ENCODE measurements at places on chromosomes 1 and 21. TPM values are rescaled to one million over a fixed set of nuclear protein-coding genes. Genes with fewer than 3 reads are reported as not detected.

DNA sequence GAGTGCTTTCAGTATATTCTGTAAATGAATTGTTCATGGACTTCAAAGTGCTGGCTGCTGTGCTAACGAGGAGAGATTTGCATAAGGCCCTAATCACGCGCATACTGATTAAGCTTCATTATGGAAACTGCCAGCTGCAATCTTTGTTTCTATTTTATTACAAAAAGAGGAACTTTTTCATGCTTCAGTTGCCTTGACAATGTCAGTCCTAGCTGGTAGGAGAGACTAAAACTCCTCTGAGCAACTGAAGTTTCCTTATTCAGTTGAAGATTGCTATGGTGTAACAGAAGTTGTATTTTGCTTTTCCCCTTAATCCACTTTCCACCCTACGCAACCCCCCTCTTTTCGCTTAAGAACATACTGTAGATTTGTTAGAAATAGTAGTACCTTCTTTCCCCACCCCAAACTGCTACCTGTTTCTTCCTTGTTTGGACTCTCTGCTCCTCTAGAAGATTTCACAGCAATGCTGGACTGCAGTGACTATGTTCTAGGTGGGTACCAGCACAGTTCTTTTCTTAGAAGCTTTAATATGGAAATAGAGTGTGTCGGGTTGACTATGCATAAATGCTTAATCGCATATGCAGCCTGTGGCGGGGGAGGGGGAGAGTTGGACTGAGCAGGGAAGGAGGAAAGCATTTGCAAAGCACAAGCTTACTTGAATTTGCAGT is 108.3 kb downstream of the POU2F1 start:
- no peak for DNase-seq

DNA sequence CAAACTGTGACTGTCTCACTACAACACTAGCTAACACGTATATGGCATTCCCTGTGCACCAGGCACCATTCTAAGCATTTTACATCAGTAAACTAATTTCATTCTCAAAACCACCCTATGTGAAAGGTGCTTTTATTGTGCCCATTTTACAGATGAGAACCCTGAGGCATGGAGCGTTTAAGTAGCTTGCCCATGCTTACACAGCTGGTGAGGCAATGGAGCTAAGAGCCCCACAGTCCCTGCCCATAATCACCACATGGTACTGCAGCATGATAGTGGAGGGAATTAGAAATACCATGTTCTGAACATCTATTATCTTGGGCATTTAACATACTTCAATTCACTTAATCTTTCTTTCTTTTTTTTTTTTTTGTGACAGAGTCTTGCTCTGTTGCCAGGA is 31.1 kb upstream of the KLHDC8A start:
- DNase-seq = no peak

- no peak for DNase-seq
Measured at GRCh38 chr1:19477284-19478249, 7.8 kb downstream of the CAPZB start.

- no peak for DNase-seq
Measured at GRCh38 chr1:104991702-104992101, 1242.0 kb downstream of the AMY1C start.

DNA sequence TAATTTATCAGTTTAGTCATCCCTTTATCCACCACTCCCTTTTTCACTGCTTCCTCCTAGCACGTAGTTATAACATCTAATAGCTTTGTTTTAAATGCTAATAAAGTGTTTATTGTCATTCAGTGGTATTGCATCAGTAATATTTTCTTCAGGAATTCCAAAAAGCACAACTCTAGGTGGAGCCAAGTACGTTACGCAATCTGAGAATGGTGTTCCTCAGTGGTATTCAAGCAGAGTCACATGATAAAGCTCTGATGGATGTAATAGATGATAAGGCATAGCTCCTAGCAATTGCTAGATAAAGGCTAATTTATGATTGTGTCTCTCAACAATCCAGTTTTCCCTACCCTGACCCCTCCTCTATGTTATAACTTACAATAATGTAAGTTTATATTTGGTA is 494.6 kb upstream of the ADGRL4 start:
- DNase-seq = no peak

Gene RHBDL2
- 0.53 TPM for polyA plus RNA-seq

- no peak for DNase-seq
Measured at GRCh38 chr1:235597867-235598553, 51.6 kb downstream of the GNG4 start.

Gene HIPK1
- polyA plus RNA-seq = 28.4 TPM

Gene HMGCS2
- polyA plus RNA-seq = not detected

DNA sequence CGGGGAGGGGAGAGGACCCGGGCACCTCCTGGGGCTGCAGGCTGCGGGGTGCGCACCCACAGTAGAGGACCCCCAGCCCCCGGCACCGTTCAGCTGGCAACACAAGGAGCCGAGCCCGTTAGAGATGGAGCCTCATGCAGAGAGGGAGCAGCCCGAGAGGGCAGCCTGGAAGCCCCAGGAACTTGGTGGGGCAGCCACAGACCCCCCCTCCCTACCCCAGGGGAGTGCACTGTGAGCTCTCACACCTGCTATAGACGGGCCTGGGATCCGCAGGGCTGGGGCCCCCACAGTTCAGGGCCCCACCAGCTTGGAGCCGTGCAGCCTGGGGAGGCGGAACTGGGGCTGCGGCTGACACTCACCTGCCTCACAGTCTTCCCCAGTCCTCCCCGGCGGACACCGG is 47.0 kb downstream of the ARHGEF16 start:
- no peak for DNase-seq

Gene PLEKHN1
- 0.08 TPM for polyA plus RNA-seq

GRCh38 chr1:204588826-204589225 is 72.6 kb downstream of the MDM4 start:
- no peak for DNase-seq

Gene TOMM40L
- polyA plus RNA-seq = 9.8 TPM

Gene SLC16A4
- polyA plus RNA-seq = 9.9 TPM

Gene KCNJ9
- 0.10 TPM for polyA plus RNA-seq

DNA sequence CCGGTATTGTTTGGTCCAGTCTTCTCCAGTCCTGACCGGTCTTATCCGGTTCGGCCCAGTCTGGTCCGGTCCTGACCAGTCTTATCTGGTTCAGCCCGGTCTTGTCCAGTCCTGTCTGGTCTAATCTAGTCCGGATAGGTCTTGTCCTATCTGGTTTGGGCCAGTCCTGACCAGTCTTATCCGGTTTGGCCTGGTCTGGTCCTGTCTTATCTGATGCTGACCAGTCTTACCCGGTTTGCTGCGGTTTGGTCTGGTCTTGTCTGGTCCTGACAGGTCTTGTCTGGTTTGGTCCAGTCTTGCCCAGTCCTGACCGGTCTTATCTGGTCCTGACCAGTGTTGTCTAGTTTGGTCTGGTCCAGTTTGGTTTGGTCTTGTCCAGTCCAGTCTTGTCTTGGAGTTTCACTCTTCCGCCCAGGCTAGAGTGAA is 30.1 kb downstream of the DHX9 start:
- no peak for DNase-seq

Gene APH1A
- 104 TPM for polyA plus RNA-seq

DNA sequence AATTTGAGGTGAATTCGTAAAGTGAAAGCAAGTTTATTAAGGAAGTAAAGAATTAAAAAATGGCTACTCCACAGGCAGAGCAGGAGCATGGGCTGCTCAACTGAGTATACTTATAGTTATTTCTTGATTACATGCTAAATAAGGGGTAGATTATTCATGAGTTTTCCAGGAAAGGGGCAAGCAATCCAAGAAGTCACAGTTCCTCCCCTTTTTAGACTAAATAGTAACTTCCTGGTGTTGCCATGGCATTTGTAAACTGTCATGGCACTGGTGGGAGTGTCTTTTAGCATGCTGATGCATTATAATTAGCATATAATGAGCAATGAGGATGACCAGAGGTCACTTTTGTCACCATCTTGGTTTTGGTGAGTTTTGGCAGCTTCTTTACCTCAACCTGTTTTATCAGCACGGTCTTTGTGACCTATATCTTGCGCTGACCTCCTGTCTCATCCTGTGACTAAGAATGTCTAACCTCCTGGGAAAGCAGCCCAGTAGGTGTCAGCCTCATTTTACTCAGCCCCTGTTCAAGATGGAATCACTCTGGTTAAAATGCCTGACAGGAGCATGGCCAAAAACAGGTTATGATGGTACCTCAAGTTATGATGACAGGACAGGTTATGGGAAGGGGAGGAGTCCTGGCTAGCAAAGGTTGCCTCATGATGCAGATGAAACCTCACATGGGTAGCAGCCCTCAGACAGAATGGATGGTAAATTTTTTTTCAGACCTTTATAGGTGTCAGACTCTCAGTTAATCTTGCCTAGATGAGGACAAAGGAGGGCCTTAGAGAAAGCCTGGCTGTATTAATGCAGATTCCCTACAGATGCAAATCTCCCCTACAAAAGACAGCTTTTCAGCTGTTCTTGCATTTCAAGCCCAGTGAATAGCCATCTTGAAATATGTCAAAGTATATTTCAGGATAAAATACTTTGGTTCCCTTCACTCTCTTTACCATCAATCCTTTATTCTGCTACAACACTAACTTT is 49.7 kb downstream of the SIPA1L2 start:
- DNase-seq = no peak

Measured in forelimb muscle (tissue), 1 donor.